ENCODE measurements at places on chromosomes 6 and 20.
A peak's percentile ranks its signal among the peaks of the same experiment; 100 is the strongest.

GRCh38 chr6:11211254-11211653 is 21.2 kb downstream of the NEDD9 start:
- DNase-seq, result no peak

- DNase-seq, result no peak
These were observed 95.6 kb downstream of the SYCP2 start for GRCh38 chr20:59837623-59838394.

GRCh38 chr6:104162036-104162669 is 697.6 kb downstream of the HACE1 start:
- no peak for DNase-seq

GRCh38 chr20:54068966-54069365 is 1.4 kb downstream of the BCAS1 start:
- no peak for DNase-seq

DNA sequence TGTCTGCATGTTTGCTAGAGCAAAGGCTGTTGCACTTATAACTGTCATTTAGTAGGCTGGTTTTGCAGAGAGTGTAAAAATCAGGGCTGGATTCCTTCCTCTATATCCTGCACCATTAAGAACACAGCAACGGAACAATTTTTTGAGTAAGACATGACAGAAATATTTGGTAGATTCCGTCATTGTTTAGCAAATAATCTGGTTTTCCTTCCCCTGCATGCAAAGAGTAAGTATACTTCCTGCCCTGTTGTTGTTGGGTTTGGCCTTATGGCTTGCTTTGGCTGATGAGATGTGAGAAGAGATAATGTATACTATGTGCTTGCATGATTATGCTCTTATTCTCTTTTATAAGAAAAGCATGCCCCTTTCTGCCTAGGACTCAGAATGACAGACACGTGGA is 23.8 kb downstream of the MANEA start:
- no peak for DNase-seq

DNA sequence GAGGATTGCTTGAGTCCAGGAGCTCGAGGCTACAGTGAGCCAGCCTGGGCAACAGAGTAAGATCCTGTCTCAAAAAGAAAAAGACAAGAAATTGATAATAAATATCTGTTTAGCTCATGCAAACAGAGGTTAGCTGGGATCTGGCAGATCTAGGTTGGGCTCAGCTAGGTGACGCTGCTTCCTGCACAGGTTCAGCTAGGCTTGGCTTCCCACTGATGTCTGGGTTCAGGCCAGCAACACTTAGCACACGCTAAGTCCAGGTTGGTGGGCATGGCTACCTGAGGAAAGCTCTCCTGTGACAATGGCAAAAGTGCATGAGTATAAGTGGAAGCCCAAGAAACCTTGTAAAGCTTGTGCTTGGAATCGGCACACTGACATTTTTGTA is 48.7 kb downstream of the RIN2 start:
- DNase-seq, result no peak

DNA sequence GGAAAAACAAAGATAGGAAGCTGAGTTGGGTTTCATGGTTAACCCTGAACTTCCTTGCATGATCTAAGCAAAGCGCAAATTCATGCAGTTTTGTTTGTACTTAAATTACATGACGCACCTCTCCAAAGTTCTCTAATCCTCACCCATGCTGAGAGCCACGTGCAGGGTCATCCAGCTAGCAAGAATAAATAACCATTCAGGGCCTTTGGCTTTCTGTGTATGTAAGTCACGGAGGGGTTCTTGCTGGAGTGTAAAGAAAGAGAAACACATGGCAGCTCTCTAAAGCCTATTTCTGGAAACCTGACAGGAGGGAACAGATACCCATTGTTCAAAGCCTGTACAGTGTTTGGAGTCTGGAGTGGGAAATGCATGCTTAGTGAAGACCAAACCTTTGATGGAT is 171.7 kb upstream of the CCN2 start:
- no peak for DNase-seq

- DNase-seq, result no peak
These were observed 124.6 kb downstream of the FOXA2 start for GRCh38 chr20:22459754-22460153.

GRCh38 chr20:3163099-3164042 is 3.7 kb upstream of the FASTKD5 start:
- peak; percentile 43 for DNase-seq

DNA sequence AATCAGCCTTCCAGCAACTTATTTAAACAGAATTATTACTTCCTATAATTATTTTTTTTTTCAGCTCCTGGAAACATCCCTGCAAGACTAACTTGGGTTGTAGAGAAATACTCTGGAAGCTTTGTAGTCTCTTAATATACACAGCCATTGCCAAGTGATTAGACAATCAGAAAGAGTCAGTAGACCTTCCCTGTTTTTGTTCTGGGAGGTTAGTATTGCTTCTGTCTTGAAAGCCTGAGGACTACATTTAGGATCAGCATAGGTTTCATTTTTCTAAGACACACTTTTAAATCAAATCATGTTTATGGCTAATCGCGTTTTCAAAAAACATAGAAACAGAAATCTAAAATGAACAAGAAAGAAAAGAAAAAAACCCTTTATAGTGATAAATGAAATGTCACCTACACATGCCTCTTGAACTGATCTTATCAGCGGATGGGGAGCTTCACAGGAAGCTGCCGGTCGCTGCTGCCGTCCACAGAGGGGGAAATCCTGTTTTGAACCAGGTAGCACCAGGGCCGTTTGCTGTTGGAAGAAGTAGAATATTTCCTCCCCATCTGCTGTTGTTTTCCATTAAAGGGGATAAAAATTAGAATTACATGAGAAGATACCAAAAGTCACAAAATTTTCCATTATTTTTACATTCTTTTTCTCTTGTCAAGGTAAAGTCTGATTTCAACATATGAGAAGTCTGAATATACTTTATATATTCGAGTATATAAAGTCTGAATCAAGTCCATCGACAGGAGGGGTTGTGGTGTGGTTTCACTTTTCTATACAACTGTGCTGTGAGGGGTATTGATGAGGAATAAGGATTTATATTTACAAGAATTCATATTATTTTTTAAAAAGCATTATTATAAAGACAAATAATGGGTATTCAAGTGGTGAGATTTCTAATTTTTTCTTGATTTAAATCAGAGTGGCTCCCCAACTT is 94.6 kb downstream of the ARMC2 start:
- DNase-seq, result peak; percentile 13

DNA sequence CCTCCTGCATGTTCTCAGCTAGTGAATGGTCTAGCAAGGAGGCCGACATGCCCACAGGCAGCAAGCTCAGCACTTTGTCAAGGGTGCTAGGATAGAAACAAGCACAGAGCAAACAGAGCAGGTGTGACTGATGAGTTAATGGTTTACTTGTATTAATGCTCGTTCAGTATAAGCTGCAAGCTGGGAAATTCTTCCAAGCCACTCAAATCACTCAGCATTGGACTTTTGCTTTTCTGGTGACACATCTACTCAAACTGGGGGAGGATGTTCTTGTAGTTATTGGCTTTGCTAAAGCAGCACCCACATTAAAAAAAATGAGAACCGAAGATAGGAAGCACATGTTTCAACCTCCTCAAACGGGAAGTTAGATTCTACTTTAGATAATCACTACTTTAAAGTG is 43.1 kb upstream of the NEDD9 start:
- DNase-seq, result no peak

GRCh38 chr20:58790454-58790853 is 60.2 kb downstream of the GNAS-AS1 start:
- no peak for DNase-seq

DNA sequence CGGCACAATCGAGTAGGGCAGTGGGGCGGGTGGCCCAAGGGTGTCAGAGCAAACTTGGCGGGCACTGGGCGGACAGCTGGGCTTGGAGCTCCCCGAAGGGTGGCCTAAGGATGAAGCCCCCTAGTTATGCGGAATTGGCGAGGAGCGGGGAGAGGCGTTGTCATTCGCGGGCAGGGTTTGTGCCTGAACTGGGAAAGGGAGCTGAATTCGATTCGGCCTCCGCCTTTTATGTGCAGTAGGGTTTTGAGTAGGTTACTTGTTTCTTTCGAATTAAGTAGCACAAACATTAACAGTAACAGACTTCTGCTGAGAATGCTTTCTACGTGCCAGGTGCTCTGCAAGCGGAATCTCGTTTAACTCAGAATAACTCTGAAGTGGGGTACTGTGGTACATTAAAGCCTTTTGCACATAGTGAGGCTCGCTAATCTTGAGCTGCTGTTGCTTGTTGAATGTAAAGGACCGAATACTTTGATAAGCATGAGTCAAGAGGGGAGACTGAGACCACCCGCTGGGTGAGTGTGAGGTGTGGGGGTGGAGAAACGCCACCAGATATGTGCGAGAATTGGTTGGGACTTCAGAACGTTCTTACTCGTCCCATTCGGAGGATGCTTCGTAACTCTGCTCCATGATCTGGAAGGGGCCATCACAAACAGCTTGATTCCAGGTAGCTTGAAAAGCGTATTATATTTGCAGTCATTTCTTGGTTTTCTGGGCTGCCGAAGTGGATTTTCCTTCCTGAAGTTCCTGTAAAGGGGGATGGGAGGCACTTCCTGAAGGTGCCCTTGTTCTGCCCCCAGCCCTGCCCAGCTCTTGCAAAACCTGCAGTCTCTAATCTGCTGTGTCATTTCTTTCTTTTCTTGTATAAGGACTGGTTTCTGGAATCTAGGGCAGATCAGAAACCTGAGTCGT is 833 bp downstream of the RAB5IF start:
- no peak for DNase-seq

DNA sequence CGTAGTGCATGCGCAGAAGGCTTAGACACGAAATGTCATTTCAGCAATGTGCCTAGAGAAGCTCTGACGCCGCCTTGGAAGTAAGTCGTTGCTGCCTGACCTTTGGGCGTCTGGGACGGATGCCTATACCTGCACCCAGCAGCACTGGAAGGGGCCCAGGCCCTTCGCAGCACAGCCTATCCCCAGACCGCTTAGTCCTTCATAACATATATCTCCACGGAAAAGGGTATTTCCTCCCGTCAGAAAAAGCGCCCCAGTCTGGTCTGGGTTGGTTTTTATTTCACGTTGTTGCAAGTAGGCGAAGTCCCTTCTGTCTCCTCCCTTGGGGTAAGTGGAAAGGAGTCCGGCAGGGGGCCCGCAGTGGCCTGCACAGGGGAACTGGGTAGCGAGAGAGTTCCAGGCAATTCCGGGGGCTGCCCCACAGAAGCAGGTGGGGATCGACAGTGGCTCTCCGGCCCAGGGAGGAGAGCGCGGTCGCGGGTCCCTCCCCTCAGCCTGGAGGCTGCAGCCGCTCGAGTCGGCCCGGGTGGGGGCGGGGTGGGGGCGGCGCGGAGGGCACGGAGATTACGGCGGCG is 559 bp upstream of the EYA4 start:
- DNase-seq, result no peak

- no peak for DNase-seq
These were observed 105.1 kb downstream of the MMS22L start for GRCh38 chr6:97177905-97178304.

DNA sequence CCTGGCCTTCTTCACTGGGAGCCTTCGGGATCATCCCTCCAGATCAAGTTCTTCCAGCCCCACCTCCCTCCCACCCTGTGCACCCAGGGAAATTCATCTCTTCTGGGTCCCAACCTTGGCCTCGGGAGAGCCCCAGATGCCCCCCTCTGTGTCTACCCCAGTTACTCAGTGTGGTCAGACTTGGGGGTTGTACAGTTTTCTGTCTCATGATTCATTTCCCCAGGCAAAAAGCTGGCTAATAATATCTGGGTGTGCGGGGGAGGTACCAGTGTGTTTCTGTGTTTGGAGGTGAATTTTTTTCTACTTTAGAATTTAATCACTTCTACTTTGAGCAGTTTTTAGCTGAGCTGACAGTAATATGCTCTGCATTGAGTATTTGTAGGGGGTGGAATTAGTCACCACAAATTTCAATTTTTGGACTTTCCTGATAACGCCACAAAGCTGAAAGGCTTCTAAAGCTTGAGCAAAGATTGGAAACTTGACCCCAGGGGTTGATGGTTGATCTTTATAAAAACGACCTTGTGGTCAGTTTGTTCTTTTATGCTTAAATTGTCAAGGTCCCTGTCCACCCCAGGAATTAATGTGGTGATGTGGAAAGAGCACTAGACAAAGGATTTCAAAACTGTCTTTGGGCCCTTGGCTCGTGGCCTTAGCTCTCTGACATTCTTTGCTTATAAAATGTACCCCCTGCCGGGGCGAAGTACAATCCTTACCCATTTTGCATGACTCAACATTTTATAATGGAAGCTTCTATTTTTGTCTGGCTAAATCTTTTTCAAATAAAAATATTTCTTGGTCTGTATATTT is 284.7 kb upstream of the TAB2 start:
- no peak for DNase-seq

DNA sequence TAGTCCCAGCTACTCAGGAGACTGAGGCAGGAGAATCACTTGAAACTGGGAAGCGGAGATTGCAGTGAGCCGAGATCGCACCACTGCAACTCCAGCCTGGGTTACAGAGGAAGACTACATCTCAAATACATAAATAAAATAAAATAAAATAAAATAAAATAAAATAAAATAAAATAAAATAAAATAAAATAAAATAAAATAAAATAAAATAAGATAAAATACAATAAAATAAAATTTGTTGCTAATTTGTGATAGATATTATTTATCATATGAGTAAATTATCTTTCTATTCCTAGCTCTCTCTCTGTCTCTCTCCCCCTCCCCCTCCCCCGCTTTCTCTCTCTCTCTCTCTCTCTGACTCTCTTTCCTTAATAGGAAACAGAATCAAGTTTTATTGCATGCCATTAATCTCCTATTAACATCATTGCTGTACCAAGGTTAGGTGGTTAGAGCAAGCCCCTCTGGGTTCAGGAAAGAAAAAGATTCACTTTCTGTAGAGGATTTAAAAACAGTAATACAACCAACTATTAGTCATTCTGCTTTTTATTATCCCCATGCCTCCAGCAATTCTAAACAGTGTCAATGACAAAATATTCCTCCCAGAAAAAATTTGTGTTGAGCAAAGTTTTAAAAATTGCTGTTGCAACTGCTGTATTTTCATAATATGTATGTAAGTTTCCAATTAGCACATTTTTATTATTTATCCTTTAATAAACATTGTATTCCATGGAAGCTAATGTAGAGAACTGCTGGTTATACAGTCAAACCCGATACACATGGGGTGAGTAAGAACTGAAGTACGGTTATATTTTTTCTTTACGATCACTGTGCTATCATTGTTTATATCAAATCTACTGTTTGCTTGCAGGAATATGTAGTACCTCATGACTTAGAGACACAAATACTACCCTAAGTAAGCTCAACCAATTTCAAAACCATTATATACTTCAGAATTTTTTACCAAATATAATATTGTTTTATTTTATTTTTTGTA is 22.1 kb downstream of the BMP5 start:
- no peak for DNase-seq

GRCh38 chr20:30513050-30513628 is 744.3 kb upstream of the DEFB115 start:
- DNase-seq, result no peak

DNA sequence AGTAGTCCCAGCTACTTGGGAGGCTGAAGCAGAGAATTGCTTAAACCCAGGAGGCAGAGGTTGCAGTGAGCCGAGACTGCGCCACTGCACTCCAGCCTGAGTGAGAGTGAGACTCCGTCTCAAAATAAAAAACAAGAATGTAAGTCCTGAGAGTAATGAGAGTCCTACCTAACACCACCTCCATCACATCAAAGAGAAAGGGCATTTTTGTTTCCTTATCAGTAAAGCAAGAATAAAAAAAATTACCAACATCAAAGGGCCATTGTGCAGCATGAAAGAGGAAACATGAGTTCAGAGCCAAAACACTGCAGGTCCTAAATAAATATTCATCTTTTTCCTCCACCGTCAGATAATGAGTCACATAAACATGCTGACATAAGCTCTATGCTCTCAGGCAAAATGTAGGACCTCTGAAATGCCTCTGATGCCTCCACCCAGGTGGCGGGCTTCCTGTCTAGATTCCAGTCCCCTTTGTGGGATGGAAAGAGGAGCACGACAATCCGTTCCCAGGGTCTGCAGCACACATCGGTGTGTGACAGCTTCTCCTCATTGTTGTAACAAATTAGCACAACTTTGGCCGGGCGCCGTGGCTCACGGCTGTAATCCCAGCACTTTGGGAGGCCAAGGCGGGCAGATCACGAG is 7.2 kb downstream of the ATP9A start:
- no peak for DNase-seq
